ENCODE measurements at places on chromosomes 5 and 9. TPM values are rescaled to one million over a fixed set of nuclear protein-coding genes. Genes with fewer than 3 reads are reported as not detected.

LCNL1 gene
- not detected for total RNA-seq

FBXO38 gene
- 15.0 TPM for total RNA-seq

SLC34A1 gene
- 0.15 TPM for total RNA-seq

GRCh38 chr5:116023619-116024018 lies 8.7 kb upstream of the ARL14EPL start:
- no peak for DNase-seq

DNA sequence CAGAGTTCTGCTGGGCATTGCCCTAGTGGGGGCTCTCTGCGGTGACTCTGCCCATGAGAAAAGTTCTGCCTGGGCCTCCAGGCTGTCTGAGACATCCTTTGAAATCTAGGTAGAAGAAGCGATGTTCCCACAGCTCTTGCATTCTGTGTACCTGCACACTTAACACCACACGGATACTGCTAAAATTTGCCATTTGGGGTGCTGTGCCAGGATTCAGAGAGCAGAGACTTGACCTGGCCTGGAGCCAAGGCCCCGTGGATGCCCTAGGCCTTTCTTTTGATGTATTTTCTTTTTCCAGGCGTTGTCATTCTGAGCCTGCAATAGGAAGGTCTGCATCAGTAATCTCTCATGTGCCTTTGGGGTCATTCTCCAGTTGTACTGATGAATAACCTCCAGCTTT lies 89.3 kb upstream of the IL12B start:
- no peak for DNase-seq

GRCh38 chr9:109120204-109120789 lies 550 bp upstream of the TMEM245 start:
- DNase-seq: no peak

Measured in esophagus squamous epithelium (tissue), 5 donors.